ENCODE measurements at places on chromosomes 2 and 18.

- DNase-seq: no peak
These were observed 49.7 kb upstream of the AP1S3 start for GRCh38 chr2:223887127-223887526.

- DNase-seq: no peak
These were observed 67.2 kb downstream of the NPAS2 start for GRCh38 chr2:100887039-100887578.

GRCh38 chr2:64283641-64284361 is 139.6 kb upstream of the PELI1 start:
- DNase-seq: no peak

GRCh38 chr2:120251880-120252224 is 800 bp upstream of the RALB start:
- DNase-seq: no peak

DNA sequence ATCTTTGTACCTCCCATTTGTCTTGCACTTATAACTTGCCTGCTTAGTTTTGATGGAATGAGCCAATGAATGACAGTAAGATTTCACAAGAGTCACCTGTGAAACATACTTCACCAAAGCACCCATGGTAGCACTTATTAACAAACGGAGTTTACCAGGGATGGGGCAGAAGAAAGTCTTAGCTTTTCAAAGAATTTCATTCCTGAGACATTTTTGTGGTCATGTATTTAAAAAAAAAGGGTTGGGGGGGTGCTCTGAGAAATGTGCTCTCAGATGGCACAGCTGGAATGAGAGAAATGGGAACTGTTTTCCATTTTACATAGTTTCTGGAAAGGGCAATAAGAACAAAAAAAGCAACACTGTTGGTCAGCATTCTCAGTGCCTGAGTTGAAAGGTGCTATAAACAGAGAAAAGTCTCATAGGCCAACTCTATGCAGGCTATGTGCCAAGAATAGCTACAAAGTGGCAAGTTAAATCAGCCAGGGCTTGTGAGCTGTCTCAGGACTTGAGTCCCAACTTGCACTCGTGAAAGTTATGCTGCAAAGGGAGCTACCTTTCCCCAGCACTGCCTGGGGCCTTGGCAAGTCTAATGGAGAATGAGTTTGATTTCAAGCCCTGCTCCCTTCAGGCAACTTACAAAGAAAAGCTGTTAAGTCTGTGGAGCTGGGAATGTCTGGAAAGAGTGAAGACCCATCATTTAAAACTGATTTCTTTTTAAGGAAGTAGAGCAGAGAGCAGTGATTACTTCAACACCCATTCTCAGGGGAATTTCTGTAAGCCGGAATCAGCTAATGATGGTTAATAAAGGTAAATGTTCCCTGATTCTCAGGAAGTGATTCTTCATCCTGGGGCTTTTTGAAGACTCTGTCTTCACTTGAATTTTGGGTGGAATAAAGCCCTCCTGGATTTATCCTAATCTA is 170.6 kb downstream of the SLC8A1 start:
- DNase-seq: no peak

GRCh38 chr2:54103454-54104314 is 11.7 kb upstream of the ACYP2 start:
- DNase-seq: no peak

DNA sequence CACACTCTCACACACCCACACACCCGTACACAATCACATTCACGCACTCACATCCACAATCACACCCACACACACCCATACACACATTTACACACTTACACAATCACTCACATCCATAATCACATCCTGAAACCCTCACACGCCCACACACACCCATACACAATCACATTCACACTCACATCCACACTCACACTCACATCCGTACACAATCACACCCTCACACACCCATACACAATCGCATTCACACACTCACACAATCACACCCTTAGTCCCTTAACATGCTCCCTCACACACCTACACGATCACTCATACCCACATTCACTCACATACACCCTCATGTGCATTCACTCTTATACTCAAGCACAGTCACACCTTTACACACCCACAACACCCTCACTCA is 105.8 kb downstream of the ITGB1BP1 start:
- no peak for DNase-seq

DNA sequence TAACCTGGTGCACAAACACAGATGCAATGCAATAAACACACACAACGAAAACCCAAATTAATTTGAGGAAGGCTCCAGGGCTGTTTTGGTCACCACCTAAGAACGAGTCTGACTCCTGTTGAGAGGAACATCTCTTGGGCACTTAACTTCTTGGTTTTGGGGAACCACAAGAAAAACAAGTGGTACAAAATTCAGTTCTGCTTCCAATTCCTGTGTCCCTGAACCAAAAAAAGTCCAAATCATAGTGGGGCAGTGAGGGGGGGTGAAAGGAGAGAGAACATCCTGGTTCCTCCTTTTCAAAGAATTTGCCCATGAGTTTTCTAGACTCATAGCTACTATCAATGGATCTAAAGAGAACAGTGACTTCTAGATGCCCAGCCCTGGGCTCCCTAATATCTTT is 143.6 kb downstream of the COL4A4 start:
- DNase-seq: no peak

GRCh38 chr2:41884718-41885117 is 163.1 kb upstream of the PKDCC start:
- no peak for DNase-seq

DNA sequence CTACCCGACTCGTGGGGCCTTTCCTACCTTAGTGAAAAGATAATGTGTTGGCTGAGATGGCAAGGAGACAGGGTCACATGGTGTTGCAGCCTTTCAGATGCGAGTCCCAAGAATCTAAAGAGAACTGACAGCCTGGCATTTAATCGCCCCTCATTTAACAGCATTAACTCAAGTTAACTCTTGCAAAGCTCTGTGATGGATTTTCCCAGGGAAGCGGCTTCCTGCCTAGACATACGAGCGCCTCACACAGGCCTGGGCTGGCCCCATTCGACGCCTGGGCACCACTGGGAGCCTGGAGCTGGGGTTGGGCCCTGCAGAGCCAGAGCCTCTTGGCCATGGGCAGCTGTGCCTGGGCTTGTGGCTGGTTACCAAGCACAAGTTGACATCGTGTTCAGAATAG is 140.8 kb downstream of the SEPTIN10 start:
- no peak for DNase-seq

- DNase-seq: no peak
These were observed 129.8 kb upstream of the TANK start for GRCh38 chr2:161030260-161031063.

- no peak for DNase-seq
These were observed 680.8 kb downstream of the NYAP2 start for GRCh38 chr2:226080334-226080733.

GRCh38 chr2:107502539-107502938 is 324.2 kb upstream of the RGPD4 start:
- no peak for DNase-seq

DNA sequence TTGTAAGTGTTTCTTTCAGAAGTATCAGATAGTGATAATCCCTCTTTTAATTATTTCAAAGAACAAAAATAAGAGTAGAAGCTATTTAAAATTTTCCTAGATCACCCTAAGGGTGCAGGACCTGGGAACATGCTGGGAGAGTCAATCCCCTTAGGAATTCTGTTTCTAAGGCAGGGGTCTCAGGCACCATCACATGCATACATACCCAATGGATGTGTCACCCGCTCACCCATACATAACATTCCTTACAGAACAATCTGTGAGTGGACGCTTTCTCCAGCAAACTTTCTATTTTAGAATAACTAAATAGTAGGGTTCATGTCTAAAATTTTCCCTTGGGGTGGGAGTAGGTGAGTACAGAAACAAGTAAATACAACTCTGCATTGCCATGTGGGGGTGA is 8.4 kb downstream of the DSEL start:
- no peak for DNase-seq

DNA sequence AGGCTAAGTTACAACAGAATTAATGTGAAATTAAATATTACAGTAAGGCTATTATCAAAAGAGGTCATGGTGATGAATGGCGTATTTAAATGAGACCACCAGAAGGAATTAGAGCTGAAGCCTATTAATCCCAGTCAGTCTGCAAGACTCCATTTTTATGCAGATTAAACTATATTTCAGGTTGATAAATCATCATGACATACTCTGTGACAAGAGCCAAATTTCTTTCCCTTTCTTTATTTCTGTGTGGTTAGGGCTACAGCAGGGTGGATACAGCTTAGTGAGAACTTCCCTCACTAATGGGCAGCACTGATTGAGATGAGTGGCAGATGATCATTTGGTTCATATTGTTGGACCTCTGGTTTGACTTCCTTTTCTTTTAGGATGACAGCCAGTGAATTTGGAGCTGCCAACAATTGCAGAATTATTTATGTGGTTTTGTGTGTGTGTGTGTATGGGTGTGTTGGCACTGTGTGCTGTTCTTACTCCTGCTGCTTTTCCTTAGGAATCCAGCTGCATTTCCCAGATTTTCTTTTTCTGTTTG is 481.3 kb downstream of the PIK3C3 start:
- DNase-seq: no peak

GRCh38 chr18:46034230-46034629 is 37.8 kb downstream of the PSTPIP2 start:
- DNase-seq: no peak
